ENCODE measurements at places on chromosomes 2 and 18. TPM values are rescaled to one million over a fixed set of nuclear protein-coding genes. Genes with fewer than 3 reads are reported as not detected.

The SRD5A2 gene
- not detected for total RNA-seq

- DNase-seq: no peak
Measured at GRCh38 chr2:64808092-64808491, 154.4 kb upstream of the SERTAD2 start.

The ZNF396 gene
- 5.3 TPM for total RNA-seq

DNA sequence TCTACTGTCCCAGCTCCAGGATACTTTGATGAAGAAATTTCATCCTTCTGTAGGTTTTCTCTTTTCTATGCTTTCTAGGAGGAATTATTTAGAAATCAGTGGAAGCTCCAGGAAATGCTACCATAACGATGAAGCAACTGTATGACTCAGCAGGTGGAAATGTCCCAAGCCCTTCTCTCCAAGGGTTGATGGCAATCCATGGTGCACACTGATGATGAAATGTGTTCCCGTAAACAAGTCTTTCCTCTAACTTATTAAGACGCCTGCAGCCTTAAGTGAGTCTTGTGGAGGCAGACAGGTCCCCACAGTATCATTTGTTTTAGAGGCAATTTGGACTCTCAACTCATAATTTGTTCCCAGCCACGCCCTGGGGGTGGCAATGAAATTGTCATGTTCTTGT, 777.6 kb upstream of the SOX11 start:
- DNase-seq: no peak

DNA sequence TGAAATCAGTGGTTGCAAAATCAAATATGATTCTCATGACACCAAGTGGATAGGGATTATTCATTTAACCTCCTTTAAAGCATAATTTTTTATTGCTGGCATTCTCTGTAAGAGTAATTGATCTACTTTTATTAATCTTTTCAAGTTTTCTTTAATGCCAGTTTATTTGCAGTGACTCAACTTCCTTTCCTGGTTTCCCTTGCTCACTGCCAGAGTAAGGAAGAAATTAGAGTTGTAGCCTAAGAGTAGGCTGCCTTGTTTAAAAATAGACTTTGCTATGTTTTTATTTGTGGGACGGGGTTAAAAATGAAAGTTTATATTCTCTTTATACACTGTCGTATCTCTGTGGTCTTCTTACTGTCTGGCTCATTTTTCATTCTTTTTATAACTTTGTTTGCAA, 148.6 kb downstream of the WDR7 start:
- DNase-seq: no peak

DNA sequence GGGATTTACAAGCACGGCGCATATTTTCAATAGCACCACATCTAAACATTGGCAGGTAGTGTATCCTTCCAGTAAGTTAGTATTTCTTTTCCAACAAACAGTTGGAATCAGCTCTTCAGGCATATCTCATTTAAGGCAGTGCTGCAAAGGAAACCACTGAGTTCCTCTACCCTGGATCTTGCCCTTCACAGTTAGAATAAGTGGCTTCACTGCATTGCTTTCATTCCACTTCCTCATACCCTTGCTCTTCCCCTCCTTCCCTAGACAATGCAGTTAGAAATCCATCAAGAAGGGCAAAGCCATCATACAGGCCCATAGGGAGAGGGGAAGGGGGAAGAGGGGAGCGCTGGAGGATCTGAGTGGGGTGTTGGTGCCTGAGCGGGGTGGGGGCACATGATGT, 173.7 kb downstream of the FBXO15 start:
- no peak for DNase-seq

DNA sequence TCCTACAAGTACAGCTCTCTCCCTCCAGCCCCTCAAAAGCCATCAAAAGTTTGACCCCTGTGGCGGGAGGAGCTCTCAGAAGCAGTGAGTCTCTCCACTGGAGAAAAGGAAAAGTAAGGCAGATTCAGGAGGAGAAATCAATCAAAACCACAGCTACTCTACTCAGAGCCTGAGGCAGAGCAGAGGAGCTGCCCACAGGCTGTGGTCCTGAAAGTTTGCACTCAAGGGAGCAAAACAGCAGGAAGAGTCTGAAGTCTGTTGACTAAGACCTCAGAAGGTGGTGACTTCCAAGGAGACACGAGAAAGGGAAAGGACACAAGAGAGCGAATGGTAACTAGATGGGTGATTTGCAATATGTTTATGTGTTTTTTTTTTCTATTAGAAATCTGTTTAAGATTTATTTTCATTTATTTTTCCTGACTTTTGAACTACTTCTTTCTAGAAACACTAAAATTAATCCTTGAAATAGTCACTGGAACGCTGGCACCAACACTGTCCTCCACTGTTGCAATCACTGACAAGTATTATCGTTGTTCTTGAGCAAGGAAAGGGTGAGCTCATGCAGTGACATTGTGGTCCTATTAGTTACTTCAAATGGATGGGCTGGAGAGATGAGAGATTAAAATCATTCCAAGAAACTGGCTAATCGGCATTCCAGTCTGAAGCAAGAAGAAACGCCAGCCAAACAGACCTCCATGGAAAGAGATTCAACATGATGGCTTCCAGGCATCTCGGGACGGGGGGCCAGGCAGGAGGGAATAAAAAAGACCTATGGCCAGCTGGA, 35.8 kb downstream of the PID1 start:
- no peak for DNase-seq

Data from naive thymus-derived CD8-positive, alpha-beta T cell (primary cell).